ENCODE measurements at places on chromosomes 13 and 19.
A peak's percentile ranks its signal among the peaks of the same experiment; 100 is the strongest.

- no peak for DNase-seq
These were observed 452.7 kb downstream of the FOXO1 start for GRCh38 chr13:40213779-40214178.

DNA sequence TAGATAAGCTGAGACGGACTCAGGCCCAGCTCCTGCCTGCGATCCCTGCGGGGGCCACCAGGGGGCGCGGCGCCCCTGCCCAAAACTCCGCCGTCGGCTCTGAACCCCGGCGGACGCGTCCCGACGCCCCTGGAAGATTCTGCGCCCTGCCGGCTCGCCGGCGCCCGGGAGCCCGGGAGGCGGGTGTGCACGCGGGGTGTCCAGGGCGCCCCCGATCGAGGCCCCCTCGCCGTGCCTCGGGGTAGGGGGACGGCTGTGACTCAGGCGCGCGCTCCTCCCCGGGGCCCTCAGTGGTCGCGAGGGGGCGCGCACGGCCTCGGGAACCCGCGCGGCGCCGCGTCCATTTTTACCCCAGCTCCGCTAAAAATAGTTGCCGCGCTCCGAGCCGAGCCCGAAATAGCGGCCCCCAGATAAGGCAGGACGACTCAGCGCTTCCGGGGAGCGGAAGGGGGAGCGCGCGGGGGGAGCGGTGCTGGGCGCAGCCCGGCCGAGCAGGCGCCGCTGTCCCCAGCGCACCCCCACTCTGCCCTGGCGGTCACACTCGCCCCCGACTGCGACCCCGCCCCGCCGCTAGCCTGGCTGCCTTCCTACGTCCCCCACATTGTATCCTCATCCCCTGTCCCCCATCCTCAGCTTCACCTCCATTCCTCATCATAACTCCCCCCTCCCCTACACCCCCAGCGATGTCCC is 16.0 kb upstream of the ERCC1 start:
- DNase-seq = peak; percentile 70

GRCh38 chr19:17835182-17836006 is 12.4 kb downstream of the JAK3 start:
- no peak for DNase-seq

GRCh38 chr19:4267101-4267900 is 11.8 kb upstream of the SHD start:
- no peak for DNase-seq

- no peak for DNase-seq
These were observed 110.4 kb upstream of the MBNL2 start for GRCh38 chr13:97111756-97112155.

DNA sequence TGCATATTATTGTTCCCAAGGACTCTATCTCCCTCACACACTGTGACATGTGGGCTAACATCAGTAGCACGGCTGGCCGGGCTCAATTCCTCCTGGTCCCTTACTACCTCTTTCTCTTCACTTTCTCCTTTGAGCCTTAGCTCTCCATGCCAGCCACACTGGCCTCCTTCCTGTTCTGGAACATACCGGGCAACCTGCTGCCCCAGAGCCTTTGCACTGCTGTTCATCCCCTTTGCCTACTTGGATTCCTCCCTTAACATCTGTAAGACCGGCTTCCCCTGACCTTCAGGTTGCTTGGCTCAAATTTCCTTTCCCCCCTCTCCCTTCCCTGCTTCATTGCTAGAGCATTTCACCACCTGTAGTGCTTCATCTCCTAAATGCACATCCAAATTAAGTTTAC is 17.1 kb downstream of the IRS2 start:
- DNase-seq = no peak

DNA sequence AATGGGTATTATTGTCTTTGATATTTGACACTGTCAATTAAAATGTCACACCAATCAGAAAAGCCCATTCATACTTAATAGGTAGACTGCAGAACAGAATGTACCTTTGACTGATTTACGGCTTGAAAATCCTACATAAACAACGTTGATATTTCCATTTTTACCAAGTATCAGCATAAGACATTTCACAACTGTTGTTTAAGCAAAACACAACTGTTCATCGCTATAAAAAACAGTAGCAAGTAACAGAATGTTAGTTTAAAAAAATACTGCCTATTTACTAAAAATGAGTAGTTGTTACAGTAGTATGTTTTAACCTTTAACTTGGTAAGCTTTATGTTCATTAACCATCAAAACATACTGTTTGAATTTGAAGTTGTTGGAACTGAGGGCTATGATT is 1096.6 kb downstream of the PCDH17 start:
- no peak for DNase-seq

DNA sequence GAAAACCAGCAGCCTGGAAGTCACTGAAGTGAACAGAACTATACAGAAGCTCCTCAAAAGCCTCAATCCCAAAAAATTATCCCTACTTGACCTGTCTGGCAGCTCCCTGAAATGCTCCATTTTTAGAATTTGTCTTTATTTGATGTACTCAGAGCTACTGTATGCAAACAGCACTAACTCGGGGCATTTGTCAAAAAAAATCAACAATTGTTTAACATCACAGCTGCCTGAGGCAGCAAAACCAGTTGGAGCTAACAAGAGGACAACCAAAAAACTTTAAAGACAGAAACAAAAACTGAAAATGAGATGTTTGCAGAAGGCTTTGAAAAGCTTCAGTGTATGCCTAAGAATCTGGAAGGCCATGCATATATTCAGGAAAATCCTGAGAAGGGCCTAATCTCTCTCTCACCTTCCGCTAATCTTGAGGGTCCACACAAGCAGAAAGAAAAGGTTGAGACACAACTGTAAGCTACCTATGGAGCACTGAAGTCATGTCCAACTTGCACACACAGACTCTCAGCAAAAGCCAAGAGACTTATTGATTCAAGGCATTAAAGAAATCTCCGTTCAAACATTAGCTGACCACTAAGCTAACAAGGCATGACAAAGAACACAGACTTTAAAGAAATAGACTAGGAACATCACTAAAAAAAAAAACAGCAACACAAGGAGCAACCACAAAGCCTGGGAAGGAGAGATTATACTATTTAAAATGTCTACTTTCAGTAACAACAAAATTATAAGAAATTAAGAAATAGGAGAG is 16.1 kb downstream of the VWA8 start:
- no peak for DNase-seq

GRCh38 chr13:27744801-27745200 is 47.5 kb upstream of the GSX1 start:
- DNase-seq = no peak

GRCh38 chr19:35216833-35217648 is 11.5 kb downstream of the FAM187B start:
- no peak for DNase-seq

DNA sequence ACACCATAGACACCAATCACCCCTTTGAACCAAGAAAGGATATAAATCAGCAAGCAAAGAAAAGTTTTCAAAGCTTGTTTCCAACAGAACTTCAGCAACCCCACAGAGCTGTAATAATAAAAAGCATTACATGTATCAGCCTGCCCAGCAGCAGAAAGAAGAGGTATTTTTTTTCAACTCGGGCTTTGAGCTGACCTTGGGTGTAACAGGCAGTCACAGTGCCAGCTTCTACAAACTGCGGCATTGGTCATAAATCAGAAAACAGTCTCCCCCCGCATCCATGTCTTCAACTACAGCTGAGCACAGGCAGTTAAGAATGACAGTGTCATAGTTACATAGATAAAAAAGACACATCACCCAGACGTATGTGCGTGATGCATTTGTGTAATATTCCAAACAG is 671.0 kb upstream of the SLITRK1 start:
- no peak for DNase-seq

Measured in stimulated activated CD4-positive, alpha-beta T cell treated with anti-CD3 and anti-CD28 coated beads, Interleukin-1b, Interleukin-23, amount 100 ng/mL, for 1 hour (primary cell).